ENCODE measurements at places on chromosomes 3 and 15.

- no peak for DNase-seq
Observed at GRCh38 chr3:184611607-184612281, 50.2 kb downstream of the EPHB3 start.

- DNase-seq = no peak
Observed at GRCh38 chr3:119990888-119991287, 103.4 kb downstream of the GSK3B start.

DNA sequence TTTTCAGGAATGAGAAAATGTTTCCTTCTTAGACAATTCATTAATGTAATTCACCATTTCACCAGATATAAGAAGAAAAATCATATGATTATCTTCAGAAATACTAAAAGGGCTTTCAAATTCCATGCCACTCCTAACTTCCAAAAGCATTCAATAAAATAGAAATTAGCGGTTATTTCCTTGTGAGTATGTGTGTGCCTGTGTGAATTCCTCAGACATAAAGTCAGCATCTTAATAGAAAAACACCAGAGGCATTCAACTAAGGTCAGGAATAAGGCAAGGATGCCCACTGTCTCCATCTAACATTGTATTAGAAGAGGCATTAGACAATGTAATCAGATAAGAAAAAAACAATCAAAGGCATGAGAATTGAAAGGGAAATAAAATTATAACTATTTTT lies 88.4 kb downstream of the PLCH1 start:
- no peak for DNase-seq

GRCh38 chr3:31051226-31051625 lies 156.8 kb upstream of the GADL1 start:
- DNase-seq = no peak

DNA sequence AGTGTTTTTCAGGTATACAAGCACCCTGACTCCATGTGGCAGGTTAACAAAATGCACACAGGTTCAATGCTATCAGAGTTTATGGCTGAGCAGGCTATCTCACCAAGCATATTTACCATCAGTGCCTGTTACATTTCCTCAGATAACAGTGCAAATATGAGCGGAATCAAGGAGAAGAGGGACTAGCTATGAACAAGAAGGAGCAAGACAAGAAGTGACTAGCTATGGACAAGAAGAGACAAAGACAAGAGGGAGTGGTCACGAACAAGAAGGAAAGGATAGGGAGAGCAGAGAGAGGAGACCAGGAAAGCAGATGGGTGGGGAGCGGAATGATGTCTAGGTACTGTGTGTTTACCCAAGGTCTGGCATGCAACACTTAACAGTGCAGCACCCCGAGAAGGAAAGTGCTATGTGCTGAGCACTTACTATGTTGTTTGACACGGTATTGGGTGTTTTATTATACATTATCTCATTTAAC lies 8.6 kb downstream of the ILDR1 start:
- DNase-seq = no peak

All from DMS79 treated with DMSO at 0.1 percent for 48 hours (cell line).